Left renal pelvis (tissue), 4 donors: ENCODE measurements at places on chromosomes 3 and 15. TPM values are rescaled to one million over a fixed set of nuclear protein-coding genes. Genes with fewer than 3 reads are reported as not detected.

- DNase-seq, result no peak
Measured at GRCh38 chr3:186375443-186375842, 13.4 kb upstream of the DGKG start.

RHCG gene
- 0.16 TPM for polyA plus RNA-seq

INO80 gene
- 21.4 TPM for polyA plus RNA-seq

DNA sequence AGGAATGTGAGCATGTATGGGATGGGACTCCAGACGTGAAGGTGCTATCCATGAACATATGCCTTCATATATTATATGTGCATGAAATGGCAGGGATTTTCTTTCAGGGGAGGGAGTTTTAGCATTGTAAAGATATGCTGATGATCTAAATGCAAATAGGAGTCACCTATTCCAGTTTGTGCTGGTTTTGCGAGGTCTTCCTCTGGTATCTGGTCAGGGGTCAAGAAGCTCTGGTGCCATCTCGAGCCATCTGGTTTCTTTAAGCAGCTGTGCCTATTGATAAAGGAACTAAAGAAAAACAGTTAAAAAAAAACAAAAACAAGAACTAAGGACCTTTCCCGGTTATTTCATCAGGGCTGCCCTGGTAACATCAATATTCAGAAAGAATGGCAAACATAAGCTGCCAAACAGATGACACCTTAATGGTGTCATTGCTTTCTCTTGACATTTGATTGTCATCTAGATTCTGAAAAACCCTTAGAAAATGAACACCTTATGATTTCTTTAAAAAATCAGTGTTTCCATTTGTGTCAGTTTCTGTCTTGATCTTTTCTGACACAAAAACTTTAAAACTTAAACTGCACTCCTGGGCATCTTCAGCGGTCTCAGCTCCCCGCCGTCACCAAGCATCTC is 22.7 kb downstream of the APH1B start:
- no peak for DNase-seq

GRCh38 chr3:2099028-2099671 is 484 bp downstream of the CNTN4 start:
- DNase-seq, result peak; percentile 38

TEX55 gene
- not detected for polyA plus RNA-seq

- no peak for DNase-seq
Measured at GRCh38 chr3:14640157-14640562, 11.4 kb upstream of the CCDC174 start.

DNA sequence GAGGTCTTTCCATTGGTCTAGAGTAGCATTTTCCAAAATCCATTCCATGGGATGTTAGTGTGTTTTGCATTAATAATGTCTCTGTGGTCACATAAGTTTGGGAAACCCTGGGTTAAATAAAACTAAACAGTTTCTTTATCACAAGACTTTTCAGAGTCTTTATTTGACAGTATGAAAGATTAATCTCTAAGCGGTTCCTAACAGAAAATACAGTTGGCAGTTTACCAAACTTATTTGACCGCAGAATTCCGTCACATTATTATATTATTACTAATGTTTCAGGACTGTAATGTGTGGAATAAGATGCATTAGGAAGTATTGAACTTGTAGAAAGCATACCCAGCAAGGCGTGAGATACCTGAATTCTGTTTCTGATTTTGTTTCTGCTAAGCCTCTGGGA is 71.5 kb upstream of the ADAMTSL3 start:
- no peak for DNase-seq

CCR5 gene
- polyA plus RNA-seq, result 0.35 TPM

PLA1A gene
- polyA plus RNA-seq, result 7.0 TPM

LYZL4 gene
- not detected for polyA plus RNA-seq

- no peak for DNase-seq
Measured at GRCh38 chr3:40037582-40037981, 228.2 kb downstream of the MYRIP start.

DNA sequence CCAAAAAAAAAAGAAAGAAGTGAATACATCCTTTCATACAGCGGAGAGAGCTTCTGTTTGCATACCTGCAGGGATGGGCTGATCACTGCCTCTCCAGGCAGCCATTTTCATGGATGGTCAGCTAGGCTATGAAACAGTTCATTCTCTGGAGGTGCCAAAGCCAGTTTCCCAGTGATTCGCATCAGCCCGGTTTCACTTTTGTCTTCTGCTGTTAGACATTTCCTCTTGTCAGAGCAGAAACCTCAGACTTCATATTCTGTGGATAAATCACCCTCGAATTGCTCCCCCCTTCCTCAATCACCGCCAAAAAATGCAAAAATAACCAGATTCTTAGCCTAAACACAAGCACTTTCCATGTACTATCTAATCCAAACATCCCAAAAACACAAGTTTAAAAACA is 225.6 kb downstream of the ADAMTS9 start:
- DNase-seq, result no peak

SRGAP3 gene
- polyA plus RNA-seq, result 19.3 TPM

DNA sequence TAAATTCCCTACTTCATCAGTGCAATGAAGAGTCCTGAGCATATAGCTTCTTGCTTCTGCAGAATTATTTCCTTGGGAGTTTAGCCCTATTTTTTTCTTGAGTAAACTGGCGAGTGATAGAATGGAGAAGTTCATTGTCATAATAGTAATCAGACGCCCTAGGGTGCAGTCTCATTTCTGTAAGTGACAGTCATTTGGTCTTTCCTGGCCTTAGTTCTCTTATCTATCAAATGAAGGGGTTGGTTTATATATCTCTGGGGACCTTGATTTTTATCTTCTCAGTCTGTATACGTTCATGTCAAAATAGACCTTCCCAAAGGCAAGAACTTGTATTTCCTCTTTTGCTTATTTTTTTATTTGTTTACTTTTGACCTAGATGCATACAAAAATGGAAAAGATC is 9.9 kb upstream of the ALPK3 start:
- no peak for DNase-seq

DNA sequence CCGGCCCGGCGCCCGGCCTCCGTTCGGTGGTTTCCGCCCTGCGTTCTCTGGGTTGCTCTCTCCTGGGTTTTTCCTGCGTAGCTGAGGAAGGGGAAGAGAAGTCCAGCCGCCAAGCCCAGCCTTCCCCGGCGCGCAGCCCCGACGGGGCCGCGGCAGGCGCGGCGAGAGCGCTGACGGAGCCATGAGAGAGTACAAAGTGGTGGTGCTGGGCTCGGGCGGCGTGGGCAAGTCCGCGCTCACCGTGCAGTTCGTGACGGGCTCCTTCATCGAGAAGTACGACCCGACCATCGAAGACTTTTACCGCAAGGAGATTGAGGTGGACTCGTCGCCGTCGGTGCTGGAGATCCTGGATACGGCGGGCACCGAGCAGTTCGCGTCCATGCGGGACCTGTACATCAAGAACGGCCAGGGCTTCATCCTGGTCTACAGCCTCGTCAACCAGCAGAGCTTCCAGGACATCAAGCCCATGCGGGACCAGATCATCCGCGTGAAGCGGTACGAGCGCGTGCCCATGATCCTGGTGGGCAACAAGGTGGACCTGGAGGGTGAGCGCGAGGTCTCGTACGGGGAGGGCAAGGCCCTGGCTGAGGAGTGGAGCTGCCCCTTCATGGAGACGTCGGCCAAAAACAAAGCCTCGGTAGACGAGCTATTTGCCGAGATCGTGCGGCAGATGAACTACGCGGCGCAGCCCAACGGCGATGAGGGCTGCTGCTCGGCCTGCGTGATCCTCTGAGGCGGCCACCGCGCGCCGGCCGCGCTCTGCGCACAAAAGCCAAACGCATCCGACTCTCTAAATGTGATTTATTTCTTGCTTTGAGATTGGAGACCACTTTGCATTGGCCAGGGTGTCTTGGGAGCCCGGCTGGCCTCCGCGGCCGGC is 727 bp downstream of the RAP2B start:
- DNase-seq, result peak; percentile 28

DNA sequence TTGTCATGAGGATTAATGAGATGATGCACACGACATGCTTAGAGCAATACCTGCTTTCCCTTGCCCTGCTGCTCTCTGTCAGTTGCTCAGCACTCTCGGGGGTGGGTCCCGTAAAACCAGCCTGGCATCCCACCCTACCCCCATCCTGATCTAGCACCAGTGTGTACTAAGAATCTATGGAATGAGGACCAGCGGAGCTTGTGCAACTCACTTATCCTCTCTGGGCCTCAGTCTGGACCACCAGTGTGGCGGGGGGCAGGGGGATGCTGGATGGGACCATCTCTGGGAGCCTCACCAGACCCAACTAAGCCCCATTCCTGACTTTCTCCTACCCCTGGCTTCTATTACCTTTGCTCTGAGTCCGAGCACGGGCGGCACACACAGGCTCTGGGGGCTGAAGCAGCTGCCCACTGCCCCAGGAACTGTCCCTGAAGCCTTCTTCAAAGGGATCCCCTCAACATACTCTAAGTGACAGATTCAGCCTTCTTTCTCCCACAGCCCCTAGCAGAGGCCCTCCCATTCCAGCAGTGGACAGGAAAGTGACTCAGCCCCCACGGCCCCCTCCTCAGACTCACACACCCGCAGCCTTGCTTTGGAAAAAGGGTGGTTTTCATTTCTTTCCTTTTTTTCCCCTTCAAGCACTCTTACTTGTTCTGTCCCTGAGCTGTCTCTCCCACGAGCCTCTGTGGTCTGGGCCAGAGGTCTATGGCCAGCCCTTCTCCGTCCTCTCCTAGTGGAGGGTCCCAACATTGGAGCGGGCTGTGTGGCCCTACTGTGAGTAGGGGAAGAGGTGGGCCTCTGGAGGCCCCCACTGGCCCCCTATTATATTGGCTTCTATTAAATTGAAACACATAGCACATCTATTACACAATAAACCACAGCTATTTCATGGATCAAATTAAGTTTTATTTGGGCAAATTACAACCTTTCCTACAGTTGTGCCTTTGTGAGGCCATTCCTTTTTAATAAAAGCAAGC is 100.3 kb downstream of the SMAD6 start:
- DNase-seq, result no peak

GRCh38 chr3:160140756-160141155 is 84.5 kb upstream of the C3orf80 start:
- DNase-seq, result no peak

DNA sequence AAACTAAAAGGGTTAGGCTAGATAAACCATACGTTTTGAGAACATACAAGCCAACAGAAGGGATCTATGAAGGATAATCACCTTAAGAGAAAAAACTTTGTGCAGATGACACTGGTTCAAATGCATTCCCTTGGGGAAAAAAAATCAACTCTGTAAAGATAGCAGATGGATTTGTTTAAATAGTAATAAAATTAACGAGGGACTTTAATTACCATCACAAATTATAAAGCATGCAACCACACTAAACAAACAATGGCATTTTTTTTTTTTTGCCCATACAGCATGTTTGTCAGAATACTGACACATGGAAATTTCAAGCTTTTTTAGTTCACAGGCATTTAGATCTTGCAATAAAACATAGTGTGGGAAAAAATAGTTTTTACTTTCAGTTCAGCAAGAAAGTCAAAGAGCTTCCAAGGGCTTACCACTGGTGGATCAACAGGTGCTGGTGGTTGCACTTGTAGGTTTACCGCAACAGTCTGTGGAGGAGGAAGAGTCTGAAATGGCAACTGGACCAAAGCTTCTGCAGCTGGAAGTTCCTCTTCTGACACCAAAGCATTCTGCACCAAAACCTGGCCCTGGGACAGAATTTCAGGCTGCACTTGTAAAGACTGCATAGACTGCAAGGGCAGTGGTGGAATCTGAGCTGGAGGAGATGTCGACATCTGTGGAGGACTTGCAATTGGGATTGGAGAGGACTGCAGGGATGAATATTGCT is 53.1 kb downstream of the PHC3 start:
- DNase-seq, result no peak

SMAD6 gene
- polyA plus RNA-seq, result 25.5 TPM

- DNase-seq, result no peak
Measured at GRCh38 chr15:90038632-90039095, 37.5 kb downstream of the ZNF710 start.

CCDC80 gene
- polyA plus RNA-seq, result 729 TPM

DNA sequence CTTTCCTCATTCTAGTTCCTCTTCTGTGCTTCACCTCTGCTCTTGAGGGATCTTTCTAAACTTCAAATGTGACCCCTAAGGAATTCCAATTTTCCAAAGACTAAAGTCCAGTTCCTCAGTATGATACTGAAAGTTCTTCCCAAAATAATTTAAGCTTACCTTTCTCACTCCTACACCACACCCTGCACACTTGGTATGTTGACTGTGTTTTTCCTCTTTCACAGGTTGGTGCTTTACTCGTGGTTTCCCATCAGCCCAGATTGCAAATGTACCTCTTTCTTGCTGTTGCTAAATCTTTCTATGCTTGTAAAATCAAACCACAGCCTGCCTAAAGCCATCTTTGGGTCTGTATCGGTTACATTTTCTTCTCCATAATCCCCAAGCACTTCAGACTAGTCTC is 30.5 kb upstream of the CLDN16 start:
- no peak for DNase-seq

FANCD2OS gene
- polyA plus RNA-seq, result not detected

GRCh38 chr3:195761123-195761566 is 40.4 kb downstream of the MUC20 start:
- no peak for DNase-seq

- no peak for DNase-seq
Measured at GRCh38 chr3:193757457-193757856, 164.4 kb downstream of the OPA1 start.

- DNase-seq, result no peak
Measured at GRCh38 chr3:190825386-190826016, 37.0 kb downstream of the GMNC start.

SPATA12 gene
- not detected for polyA plus RNA-seq

- DNase-seq, result no peak
Measured at GRCh38 chr15:44102675-44103254, 92.3 kb downstream of the FRMD5 start.

DNA sequence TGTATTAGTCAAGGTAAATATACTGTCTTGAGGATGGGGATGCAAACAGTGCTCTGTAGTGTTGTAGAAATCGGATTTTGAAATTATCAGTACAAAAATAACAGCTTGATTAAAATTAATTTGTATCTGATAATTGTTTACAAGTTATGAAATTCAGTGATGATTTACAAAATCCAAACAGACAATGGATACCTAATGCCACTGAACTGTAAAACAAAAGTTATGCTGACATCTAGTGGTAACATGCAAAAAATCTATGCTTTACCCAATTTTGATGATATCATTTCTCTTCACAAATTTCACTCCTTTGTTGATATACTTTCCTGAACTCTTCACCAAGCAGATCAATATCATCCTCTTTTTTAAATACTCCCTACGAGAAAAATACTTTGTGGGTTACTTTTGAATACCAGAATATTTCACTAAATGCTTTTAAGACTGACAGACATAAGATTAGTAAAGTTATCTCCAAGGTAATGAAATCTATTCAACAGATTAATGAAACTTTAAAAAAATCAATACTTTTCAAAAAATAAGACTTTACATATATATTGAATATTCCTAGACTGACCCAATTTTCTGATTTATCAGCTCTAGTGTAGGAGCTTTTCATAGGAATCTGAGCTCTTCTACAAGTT is 36.0 kb downstream of the MNS1 start:
- DNase-seq, result no peak

- DNase-seq, result no peak
Measured at GRCh38 chr15:93189561-93189960, 100.5 kb upstream of the RGMA start.

- DNase-seq, result no peak
Measured at GRCh38 chr3:196990601-196991007, 22.0 kb upstream of the PIGZ start.
